Activated CD4-positive, alpha-beta T cell treated with anti-CD3 and anti-CD28 coated beads, Interleukin-2, amount 10 ng/mL, durations not matched to agents 24 days and 14 days (primary cell): ENCODE measurements at places on chromosomes 2 and 18. TPM values are rescaled to one million over a fixed set of nuclear protein-coding genes. Genes with fewer than 3 reads are reported as not detected.

The SFTPB gene
- not detected in 2 replicates for total RNA-seq

The KCNK3 gene
- total RNA-seq, result not detected in 2 replicates

The COL6A3 gene
- 27.6 and 28.7 TPM in 2 replicates for total RNA-seq

The LRRC30 gene
- not detected in 2 replicates for total RNA-seq

The MYO7B gene
- 0.07 and 0.12 TPM in 2 replicates for total RNA-seq

The RAD51AP2 gene
- not detected in 2 replicates for total RNA-seq

The LCT gene
- 0.31 and 0.51 TPM in 2 replicates for total RNA-seq

The GPAT2 gene
- 20.4 and 22.6 TPM in 2 replicates for total RNA-seq

The DOCK10 gene
- total RNA-seq, result 137 and 138 TPM in 2 replicates

The INHBB gene
- total RNA-seq, result not detected in 2 replicates

The STK39 gene
- total RNA-seq, result 40.3 and 40.9 TPM in 2 replicates

The POTEI gene
- not detected in 2 replicates for total RNA-seq

The XIRP2 gene
- total RNA-seq, result not detected in 2 replicates

- DNase-seq, result no peak
These were observed 27.6 kb upstream of the UBE2F start for GRCh38 chr2:237939251-237939650.

- DNase-seq, result no peak
These were observed 45.4 kb downstream of the SPRED2 start for GRCh38 chr2:65386989-65387388.

- no peak for DNase-seq
These were observed 53.5 kb upstream of the CYP1B1 start for GRCh38 chr2:38129481-38129880.

DNA sequence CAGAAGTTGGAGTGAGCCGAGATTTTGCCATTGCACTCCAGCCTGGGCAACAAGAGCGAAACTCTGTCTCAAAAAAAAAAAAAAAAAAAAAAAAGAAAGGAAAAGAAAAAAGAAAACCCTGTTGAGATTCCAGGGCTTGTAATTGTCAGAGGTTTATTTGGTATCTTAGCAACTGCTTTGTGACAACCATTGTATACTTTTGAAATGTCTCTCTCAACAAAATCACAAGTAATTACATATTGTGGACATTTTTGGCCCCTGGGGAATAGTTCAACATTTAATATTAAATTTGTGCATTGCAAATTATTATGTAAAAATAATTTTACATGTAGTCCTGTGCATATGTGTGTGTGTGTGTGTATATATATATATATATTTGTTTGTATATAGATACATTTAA, 270.8 kb downstream of the GALNT13 start:
- no peak for DNase-seq

- no peak for DNase-seq
These were observed 177.1 kb downstream of the ETAA1 start for GRCh38 chr2:67574230-67574629.

- no peak for DNase-seq
These were observed 1.9 kb downstream of the GLI2 start for GRCh38 chr2:120737340-120738101.

DNA sequence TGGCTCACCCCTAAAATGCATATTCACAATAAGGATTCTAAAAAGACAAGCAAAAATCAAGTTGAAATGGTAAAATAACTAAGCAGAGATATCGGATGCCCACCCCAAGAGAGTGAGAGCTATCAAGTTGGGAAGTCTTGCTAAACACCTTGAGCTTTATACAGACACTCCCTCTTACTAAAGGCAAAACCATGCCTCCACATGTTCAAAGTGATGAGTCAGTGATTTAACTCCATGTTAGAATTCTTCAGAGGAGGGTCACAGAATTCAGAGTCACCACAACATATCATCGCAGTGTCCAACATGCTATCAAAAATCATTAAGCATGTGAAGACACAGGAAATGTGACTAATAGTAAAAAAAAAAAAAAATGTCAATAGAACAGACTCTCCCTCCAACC, 20.6 kb upstream of the ST8SIA3 start:
- no peak for DNase-seq

DNA sequence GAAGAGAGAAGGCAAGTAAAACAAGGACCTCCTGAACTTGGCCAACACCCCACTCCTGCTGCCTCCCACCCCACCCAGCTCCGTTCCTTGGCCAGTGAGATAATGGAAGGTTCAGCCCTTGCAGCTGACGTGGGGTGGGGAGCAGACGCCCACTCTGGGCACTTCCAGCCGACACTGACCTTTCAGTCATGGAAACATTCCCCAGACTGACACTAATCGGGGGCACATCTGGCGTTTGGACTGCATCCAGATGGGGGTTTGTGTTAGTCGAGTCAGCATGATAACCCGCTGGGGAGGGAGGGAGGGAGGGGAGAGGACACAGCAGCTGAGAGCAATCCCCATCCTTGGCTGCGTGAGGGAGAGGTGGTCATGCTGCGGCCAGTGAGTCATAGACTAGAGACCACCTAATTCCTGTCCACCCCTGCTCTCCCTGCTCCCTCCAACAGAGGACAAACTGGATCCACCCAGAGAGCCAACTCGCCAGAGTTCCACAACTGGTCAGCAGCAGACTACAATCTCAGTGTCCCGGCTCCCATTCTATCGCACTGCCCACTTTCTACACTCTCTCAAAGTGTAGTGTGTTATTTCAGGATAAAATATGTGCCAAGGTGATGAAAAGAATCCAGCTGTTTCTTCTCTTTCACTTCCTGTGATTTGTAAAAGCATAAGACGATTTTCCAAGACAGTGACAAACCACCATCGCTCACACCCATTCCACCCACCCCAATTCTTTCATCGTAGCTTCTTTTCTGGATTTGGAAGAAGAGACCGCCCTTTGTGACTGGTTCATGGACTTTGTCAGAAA, 115.4 kb upstream of the PKDCC start:
- DNase-seq, result no peak

DNA sequence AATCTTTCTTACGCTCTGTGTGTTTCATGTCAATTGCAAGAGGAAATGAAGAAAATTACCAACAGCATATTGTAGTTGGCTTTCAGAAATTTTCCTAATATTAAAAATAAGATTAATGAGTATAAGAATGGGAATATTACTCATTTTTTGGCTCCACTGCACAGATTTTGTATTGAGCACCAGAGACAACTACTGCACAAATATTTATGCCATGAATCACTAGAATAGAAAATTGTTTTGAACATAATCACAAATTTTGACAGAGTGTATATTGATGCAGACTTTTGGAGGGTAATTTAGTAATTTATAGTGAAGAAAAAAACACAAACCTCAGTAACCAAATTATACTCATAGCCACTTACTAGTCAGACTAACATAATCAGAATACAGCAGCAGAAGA, 118.3 kb downstream of the DOK6 start:
- DNase-seq, result no peak

DNA sequence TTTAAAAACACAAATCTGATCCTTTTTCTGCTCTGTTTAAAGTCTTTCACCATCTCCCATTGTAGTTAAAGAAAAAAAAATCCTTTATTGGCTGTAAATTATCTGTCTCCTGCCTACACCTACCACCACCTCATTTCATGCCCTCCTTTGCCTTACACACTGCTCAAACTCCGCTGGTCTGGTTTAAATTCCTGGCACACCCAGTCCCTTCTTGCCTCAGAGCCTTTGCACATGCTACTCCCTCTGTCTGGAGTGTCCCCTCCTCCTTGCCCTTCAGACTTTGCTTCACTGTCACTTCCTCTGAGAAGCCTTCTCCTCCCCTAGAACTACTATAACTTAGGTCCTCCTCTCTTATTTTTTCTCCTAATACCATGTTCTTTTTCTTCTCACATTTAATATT, 49.6 kb downstream of the OSBPL6 start:
- DNase-seq, result no peak

- no peak for DNase-seq
These were observed 90.0 kb upstream of the ALPP start for GRCh38 chr2:232288489-232289030.

DNA sequence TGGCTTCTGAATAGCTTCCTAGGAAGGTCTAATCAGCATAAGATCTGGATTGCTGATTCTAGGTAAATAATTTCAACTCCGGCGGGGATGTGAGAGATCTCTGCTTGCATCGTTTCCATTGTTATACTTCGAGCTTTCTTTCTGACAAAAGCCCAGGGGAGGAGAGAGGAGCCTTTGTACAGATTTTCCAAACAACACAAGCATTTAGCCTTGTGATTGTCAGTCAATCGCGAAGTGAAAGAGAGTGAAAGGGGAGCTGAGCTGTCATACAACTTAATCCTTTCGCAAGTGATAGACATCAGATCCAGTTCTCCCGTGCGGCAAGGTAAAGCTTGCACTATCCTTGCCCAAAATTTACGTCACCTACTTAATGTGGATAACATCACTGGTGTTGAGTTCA, 26.2 kb downstream of the RALB start:
- no peak for DNase-seq

GRCh38 chr18:59851784-59852399, 47.9 kb upstream of the PMAIP1 start:
- DNase-seq, result no peak

DNA sequence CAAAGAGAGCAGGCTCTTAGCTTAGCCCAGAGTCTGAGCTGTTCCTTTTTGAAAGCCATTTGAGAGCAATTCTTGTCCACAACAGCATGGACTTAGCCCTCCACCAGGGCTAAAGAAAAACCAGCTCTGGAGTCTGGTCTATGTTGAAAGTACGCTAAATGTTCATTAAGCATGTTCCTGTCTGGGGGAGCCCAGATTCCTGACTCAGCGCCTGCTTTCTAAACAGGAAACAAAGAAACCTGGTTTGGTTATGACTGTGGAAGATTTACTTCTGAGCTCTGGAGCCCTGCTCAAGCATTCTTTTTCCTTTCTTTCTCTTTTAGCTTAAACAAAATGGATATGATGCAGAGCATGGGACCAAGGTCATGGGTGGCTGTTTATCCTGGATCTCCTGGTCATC, 279.8 kb downstream of the RBM43 start:
- no peak for DNase-seq

GRCh38 chr2:144645083-144645778, 125.3 kb upstream of the ZEB2 start:
- DNase-seq, result no peak

GRCh38 chr2:25829828-25830227, 48.5 kb downstream of the ASXL2 start:
- DNase-seq, result no peak

DNA sequence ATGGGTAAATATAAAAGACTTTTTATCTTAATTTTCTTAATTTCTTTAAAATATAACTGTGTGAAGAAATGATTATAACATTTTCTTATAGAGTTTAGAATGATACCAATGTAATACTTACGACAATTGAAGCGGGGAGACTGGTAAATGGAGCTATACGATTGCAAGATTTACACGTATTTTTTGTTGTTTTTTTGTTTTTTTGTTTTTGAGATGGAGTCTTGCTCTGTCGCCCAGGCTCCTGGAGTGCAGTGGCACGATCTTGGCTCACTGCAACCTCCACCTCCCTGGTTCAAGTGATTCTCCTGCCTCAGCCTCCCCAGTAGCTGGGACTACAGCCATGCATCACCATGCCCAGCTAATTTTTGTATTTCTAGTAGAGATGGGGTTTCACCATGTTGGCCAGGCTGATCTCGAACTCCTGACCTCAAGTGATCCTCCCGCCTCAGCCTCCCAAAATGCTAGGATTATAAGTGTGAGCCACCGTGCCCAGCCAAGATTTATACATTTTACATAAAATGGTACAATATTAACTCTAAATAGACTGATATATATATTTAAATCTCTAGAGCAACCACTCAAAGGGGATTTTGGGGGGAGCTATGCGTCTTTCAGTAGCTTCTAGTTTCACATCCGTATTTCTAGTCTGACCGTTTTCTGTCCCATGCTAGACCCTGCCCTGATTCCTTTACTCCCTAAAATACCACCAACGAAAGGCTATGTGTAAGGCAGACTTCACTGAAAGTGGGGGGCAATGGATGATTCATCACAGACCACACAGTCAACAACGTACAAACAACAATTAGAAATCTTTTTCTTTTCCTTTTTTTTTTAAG, 28.2 kb upstream of the ATG16L1 start:
- no peak for DNase-seq

GRCh38 chr2:55153584-55154299, 78.4 kb downstream of the CLHC1 start:
- DNase-seq, result no peak

DNA sequence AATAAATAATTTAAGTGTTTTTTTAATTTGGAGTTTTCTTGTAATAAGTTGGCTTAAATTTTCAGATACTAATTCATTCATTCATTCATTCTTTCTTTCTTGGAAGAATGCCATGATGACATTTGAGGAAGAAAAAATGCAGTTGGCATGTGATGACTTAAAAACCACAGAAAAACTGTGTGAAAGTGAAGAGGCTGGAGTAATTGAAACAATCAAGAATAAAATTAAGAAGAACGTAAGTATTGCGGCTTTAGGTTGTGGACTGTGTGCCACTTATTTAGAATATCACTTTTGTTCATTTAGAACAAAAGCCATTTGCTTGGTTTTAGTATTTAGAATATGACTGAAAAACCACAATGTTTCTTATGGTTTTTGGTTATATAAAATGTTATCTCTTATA, 51.4 kb downstream of the TTC39C start:
- DNase-seq, result no peak

GRCh38 chr2:1678609-1679008, 65.7 kb downstream of the PXDN start:
- no peak for DNase-seq

DNA sequence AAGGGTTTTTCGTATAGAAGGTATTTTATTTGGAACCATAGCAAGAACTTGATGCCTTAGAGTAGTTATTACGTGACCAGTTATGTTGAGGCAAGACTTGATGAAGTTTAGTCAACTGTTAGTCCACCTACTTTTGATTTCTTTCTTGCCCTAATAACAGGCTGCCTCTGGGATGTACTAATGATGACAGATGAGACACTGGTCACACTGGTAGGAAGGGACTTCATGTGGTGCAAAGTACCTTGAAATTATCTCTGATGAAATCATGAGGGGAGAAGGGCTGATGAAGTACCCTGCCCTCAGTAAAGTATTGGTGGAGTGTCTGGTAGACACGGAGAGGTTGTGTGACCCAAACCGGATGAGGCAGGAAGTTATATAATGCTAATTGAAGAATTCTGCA, 5.4 kb downstream of the DIS3L2 start:
- DNase-seq, result no peak

DNA sequence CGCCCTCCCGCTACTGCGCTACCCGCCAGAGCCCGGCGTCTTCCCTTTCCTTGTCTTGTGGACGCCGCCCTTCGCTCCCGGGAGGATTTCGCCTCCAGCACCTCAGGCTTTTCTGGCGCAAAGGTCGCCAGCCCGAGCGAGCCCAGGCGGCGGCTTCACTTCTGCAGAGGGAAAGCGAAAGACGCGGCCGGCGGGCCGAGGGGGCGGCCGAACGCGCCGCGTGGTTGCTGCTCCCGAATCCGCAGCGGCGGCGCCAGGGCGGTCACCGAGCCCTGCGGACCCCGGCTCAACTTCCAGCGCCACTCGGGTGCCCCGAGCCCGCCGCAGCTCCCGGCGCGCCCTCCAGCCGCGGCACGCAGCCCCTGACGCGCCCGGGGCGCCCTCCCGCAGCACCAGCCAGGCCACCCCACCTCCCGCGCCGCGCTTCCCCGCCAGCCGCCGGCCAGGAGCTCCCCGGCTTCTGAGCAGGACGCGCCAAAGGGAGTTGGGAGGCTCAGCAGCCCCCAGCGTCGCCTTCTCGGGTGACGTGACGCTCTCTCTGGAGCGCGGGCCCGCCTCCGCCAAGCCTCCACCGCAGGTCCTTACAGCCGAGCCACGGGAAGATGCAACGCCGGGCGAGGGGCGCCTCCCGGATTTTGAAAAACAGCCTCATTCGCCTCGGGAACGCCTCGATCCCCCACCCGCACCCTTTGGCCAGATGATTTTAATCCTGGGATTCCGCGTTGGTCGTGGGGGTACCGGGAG, 84.9 kb upstream of the EPB41L3 start:
- peak; percentile 66 for DNase-seq

- DNase-seq, result no peak
These were observed 66.3 kb downstream of the PTGR3 start for GRCh38 chr18:75142677-75143076.

GRCh38 chr2:201261471-201261870, 1.1 kb downstream of the CASP8 start:
- DNase-seq, result peak; percentile 91
